ENCODE measurements at places on chromosomes 2 and 18. TPM values are rescaled to one million over a fixed set of nuclear protein-coding genes. Genes with fewer than 3 reads are reported as not detected.

Gene HES6
- 36.5 TPM for polyA plus RNA-seq

DNA sequence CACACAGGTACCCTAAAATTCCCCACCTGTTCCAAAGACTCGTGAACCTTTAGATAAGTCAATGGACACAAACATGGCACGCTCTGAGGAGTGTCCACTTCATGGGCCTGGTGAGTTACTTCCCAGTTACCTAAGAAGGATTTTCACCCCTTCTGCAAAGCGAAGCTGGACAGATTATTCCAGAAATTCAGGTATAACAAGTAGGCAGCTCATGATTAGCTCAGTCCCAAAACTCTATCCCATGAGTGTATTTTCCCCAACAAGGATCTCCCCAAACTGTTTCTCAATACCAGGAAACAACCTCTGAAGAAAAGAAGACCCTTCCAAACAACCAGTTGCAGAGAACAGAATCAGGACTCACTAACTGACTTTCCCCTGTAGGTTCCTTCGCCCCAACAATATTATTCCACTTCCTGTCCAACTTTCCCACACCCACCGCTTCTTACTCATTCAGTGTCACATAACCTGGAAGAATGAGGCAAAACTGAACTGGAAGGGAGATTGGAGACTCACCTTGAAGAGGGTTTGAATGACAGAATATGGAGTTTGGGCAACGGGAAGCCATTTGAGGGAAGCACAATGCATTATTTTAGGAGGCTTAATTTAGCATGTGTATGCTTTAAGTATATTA, 120.1 kb downstream of the ANTXR1 start:
- H3K27ac ChIP-seq, result no peak overlapping the region
- no peaks in the 10 kb centered on the region for H3K36me3 ChIP-seq
- no peaks in the 10 kb centered on the region for H3K4me1 ChIP-seq
- H3K4me3 ChIP-seq, result no peak overlapping the region
- DNase-seq, result no peak

DNA sequence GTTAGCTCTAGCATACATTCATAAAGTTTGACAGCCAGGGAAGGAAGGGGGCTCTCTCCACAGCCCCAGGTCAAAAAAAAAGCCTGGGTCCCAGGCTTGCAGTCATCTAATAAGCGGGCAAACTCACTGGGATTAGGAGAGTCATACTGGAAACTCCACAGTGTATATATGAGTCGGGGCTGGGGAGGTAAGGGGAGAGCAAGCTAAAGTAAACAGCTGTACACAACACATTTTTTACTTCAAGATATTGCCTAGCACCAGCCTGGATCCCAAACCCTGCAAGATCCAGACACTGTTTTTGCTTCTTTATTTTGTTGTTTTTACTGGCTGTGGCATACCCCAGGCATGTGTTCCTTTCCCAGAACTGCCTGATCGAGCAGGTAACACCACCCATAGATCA, 291.3 kb upstream of the TANK start:
- no peaks in the 10 kb centered on the region for H3K27me3 ChIP-seq
- DNase-seq, result no peak
- no peak overlapping the region for H3K4me3 ChIP-seq

- DNase-seq, result no peak
- H3K36me3 ChIP-seq, result no peaks in the 10 kb centered on the region
- no peaks in the 10 kb centered on the region for H3K4me1 ChIP-seq
Observed at GRCh38 chr2:226429476-226429875, 370.1 kb downstream of the IRS1 start.
